ENCODE measurements at places on chromosomes 12 and 14.

DNA sequence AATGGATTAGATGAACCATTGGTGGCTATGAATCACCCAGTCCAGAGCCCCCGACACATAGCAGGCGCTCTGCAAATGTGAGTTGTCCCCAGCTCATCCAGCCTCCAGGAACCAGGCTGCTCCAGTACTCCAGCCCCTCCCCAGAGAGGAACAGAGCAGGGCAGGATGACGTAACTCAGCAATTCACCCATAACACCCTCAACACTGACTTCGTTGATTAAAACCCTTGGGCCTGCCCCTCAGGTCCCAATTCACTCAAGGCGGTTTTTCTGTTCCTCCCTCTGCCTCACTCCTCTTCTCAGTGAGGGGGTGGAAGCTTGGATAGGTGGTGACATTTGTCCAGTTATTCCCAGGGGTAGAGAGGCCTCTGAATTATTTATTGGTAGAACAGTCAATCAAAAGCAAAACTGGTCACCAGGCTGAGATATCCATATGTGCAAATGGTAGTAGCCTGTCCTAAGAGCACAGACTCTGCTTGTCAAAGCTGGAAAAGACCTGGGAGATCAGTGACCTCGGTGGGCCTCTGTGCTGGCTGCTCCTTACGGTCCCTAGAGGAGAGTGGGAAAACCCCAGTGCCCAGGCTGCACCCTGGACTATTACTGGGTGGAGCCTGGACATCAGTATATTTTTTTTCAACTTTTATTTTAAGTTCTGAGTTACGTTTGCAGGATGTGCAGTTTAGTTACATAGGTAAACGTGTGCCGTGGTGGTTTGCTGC is 97.0 kb downstream of the CMKLR1 start:
- no peak for DNase-seq

- no peak for DNase-seq
Observed at GRCh38 chr12:21561158-21561557, 35.1 kb downstream of the SPX start.

DNA sequence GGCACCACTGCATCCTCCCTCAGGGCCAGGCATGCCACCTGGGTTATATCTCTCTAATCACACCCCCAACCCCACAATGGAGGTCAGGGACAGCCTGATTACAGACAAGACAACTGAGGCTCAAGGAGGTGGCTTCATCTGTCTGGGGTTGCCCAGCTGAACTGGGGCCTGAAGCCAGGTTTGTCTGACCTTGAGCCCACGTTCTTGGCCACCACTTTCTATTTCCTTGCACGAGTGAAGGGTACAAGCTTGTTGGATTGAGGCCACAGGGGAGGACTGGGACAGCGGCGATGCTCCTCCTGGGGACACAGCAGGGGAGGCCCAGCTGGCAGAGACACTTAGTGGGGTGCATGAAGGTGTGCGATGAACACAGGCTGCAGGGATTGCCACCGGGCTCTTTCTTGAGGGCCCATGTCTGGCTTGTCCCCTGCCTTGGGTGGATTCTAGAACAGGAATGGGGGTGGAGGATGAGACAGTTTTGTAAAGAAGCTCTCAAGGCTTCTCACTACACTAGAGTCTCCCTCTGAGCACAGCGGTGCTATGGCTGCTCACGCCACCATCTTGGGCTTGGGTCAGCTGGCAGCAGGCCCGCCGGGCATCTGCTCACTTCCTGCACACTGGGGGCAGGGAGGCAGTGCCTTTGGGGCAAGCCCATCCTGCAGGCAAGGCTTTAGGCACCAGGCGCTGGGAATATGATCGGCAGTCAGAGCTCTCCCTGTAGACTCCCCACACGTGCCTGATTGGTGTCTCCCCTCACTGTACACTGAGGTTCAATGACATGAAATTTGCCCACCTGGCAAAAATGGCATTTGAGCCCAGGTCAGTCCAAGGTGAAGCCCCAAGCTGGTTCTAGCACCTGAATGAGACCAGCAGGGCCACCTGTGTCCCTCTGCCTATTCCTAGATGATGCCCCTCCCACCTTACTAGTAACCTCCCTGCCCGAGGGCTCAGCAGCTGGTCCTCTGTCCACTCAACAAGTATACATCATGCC is 16.0 kb downstream of the RITA1 start:
- no peak for DNase-seq

DNA sequence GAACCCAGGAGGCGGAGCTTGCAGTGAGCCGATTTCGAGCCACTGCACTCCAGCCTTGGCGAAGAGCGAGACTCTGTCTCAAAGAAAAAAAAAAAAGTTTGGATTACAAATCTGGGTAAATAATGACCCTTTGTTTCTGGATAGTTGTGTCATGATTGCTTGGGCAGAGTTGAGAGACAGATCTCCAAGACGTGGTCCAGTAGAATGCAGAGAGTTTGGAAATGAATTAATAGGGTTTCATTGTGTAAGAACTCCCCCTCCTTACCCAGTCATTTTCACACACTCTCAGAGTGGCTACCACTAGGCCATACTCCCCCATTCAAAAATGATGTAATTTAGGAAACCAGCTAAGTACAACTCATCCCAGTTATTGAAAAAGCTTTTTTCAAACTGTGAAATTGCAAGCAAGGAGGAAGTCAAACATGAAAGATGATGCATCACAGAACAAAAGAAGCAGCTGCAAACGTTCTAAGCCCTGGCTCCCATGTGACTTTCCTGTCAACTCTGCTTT is 1331.9 kb downstream of the AACS start:
- no peak for DNase-seq

DNA sequence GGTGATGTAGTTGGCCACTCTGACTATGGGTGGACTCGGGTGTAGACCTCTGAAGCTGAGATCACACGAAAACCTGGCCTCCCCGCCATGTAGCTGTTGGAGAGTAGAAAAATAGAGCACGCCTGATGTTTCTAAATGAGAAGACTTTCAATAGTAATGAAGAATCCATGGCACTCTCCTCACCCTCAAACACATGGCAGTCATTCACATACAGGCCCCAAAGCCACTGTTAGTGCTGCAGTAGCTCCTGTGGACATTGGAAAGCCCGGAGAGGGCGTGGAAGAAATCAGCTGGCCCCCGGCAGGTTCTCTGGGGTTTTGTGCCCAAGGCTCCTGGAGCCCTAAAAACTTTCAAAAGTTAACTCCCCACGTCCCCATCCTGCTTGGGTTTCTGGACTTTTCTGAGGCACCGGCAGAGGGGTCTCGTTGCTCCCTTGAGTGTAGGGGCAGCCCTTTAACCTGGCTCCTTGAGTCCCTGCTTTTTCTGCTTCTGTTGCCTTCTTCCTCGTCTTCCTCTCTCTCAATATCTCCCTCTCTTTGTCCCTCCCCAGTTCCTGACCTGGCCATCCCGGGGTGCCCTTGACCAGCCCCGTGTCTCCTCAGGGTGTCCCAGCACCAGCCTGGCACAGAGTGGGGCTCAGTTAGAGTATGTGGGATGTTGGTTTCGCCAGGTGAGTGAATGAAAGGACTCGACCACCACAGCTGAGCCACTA is 8.3 kb downstream of the MEG3 start:
- DNase-seq: no peak

GRCh38 chr12:6664902-6665301 is 2.0 kb upstream of the ING4 start:
- no peak for DNase-seq

DNA sequence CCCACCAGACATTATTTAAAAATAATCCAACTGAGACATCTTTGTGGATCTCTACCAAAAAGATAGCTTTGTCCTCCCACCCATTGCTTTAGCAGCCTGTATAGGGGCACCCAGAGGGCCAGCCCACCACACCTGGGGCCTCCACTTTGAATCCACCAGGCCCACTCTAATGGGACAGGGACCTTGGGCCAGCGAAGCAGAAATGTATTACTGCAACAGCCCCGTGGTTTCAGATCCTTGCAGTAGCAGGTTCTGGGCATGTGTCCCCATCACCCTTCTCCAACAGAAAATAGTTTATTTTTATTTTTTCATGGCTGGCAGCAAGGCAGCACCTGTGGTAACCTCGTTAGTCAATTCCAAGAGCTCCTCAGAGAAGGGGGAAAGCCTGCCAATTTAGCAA is 218.4 kb downstream of the ZFP36L1 start:
- DNase-seq: no peak

GRCh38 chr14:105258846-105259245 is 10.5 kb downstream of the BTBD6 start:
- DNase-seq: no peak

DNA sequence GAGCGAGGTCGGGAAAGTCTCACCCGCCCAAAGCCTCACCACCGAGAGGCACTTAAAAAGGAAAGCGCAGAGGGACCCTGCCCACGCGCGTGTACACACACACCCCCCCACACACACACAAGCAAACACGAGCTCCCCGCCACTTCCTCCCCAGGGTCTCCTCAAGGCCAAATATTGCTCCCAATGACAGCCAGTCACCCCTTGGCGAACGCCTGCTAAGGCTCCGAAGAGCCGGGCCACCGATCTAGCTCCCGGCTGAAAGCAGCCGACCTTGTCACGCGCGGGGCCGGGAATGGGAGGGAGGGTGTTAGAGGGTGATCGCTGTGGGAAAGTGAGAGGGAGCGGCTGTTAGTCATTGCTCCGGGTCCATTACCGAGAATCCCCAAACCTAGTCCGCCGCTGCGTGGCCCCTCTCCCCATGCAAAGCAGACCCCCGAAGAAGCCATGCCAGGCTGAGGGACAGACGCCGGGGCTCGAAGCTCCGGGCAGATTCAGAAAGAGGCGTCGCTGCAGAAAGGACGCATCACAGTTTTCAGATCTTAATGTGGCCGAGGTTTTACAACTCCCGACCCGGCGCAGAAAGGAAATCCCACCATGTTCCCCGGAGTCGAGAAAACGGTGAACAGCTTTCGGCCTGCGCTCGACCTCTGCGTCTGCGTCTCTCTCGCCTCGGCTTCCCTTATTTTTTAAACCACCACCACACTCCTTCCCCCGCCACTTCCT is 2.6 kb downstream of the BMP4 start:
- DNase-seq: no peak

All from D341Med (cell line).